ENCODE measurements at places on chromosomes 3 and 15.

DNA sequence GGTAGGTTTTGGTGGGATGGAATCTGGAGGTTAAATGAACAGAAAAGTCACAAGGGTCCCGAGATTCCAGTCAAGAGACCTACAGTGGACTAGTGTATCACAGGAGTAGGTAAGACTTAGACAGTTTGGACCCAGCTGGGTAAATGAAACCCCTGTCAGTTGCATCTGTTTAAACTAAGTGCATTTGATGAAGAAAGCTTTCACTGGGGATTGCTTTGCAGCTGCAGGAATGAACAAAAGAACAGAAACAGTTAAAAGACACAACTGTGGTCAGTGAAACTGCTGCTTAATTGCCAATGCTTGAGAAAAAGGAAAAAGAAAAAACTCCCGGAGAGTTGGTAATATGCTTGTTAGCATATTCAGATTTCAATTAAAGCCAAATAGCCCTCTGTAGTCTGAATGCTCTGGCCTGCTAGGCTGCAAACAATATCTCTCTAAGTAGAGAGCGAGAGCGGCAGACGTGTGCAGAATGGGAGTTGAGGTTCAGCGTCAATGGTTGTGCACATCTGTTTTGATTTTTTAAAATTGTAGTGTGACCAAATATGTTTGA is 37.1 kb downstream of the OXNAD1 start:
- DNase-seq: no peak

DNA sequence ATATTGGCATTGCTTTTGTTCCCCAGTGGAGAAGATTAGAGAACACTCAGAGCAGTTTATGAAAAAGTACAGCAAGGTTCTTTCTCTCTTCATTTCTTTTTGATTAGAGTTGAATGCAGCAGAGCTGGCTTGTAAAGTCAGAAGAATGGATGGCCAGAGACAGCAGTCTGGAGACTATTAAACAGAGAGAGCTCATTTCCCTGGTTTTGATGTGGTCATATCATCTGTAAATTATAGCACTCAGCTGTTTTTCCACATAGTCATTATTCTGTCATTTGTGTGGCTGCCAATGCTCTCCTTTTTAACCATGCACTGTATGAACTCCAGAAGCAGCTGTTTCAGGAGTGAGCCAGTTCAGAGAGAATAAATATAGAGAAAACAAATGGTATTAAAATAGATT is 177.4 kb upstream of the CRBN start:
- no peak for DNase-seq

DNA sequence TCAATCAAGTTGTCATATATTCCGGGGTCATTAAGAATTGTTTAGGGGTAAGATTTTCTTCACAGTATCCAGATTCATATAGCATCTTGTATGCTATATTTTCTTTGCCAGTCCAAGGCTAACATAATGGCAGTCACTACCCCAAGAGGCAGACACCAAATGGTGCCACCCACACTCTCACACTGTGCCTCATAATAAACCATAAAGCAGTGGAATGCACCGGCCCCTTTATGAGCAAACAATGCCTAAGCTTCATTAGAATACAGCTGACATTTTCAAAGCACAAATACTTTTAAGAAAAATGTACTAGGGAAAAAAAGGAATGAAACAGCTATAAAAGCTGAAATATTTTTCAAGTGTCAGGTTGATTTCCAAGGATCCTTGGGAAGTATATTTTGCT is 121.6 kb downstream of the TFDP2 start:
- no peak for DNase-seq

GRCh38 chr3:158751316-158751715 is 19.1 kb upstream of the RARRES1 start:
- no peak for DNase-seq

DNA sequence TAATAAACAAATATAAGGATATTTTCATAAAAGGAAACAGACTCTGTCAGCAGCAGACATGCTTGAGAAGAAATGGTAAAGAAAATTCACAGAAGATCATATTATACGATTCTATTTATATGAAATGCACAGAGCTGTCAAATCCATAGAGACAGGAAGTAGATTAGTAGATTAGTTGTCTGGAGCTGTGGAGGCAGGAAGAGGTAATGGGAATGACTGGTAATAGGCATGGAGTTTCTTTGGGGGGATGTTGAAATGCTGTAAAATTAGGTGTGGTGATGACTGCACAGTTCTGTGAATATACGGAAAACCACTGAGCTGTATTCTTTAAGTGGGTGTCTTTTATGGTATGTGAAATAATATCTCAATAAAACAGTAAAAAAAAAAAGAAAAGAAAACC is 35.3 kb downstream of the CEP152 start:
- DNase-seq: no peak

- DNase-seq: no peak
Measured at GRCh38 chr3:4409415-4409814, 57.7 kb downstream of the SUMF1 start.

- DNase-seq: no peak
Measured at GRCh38 chr3:56260262-56260661, 208.0 kb downstream of the ERC2 start.

- no peak for DNase-seq
Measured at GRCh38 chr3:172808969-172809546, 58.5 kb downstream of the ECT2 start.
